ENCODE measurements at places on chromosomes 11 and 22.
A peak's percentile ranks its signal among the peaks of the same experiment; 100 is the strongest.

DNA sequence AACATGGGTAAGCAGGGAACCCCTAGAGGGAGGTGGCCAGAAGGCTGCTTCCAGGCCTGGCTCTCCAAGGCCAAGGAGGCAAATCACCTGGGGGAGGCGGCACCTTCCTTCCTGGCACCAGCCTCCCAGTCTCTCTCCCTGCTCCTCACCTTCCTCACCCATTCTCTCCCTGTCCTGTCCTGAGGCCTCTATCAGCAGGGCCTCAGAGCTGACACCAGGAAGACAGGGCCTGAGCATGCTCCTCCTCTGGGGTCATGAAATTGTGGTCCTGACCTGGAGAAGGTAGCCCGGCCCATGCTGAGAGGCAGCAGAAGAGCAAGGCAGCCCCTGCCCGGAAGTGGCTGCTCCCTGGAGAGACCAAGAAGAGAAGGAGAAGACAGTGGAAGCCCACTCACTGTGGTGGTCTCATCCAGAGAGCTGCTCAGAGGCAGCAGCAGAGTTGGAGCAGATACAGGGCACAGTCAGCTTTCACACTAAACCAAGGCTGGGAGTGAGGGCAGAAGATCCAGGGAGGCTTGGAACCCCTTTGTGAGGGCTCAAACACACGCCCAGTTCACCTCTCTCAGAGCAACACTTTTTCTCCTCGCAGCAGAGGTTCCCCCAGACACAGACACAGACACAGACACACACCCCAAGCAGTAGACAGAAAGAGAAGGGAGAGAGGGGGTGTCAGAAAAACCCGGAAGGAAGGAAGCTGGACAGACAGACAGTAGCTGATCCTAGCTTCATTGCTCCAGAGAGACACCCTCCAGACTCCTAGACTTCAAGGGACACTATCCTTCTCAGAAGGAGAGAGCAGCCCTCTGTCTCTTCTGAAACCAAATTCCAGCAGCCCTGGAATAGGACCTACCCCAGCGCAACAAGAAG lies 1.8 kb downstream of the BCL9L start:
- no peak for DNase-seq

GRCh38 chr22:19036523-19037273 lies 85.5 kb downstream of the DGCR2 start:
- no peak for DNase-seq

GRCh38 chr11:10824888-10825287 lies 16.2 kb upstream of the EIF4G2 start:
- DNase-seq = no peak

DNA sequence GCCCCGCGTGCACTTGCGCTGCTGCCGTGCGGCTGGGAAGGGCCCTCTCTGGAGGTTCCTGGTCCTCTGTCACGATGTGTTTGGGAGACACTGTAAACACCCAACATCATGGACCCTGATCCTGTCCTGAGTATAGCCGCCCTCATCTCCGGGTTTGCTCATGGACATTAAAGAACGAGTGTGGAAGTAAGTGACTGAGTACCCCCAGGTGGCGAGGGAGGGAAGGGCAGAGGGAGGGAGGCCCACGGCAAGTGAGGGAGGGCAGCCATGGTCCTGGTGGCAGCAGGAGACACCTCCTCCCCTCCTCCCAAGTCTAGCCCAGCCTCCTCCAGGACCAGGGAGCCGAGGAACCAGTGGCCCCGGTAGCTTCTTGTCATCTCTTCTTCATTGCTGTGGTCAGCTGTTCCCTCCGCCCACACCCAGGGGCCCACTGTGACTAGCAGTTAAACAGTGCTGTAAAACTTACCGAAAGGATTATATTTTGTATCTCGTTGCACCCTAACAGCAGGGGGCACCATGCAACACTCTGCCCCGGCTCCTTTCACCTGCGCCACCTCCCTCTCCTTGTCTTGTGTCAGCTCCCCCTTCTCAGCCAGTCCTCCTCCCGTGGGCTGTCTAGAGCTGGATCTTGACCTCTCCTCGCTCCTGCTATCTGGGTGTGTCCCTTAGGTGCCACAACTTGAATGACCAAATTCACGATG lies 566.5 kb upstream of the B3GAT1 start:
- DNase-seq = no peak

GRCh38 chr11:7341551-7341950 lies 89.8 kb downstream of the SYT9 start:
- no peak for DNase-seq

DNA sequence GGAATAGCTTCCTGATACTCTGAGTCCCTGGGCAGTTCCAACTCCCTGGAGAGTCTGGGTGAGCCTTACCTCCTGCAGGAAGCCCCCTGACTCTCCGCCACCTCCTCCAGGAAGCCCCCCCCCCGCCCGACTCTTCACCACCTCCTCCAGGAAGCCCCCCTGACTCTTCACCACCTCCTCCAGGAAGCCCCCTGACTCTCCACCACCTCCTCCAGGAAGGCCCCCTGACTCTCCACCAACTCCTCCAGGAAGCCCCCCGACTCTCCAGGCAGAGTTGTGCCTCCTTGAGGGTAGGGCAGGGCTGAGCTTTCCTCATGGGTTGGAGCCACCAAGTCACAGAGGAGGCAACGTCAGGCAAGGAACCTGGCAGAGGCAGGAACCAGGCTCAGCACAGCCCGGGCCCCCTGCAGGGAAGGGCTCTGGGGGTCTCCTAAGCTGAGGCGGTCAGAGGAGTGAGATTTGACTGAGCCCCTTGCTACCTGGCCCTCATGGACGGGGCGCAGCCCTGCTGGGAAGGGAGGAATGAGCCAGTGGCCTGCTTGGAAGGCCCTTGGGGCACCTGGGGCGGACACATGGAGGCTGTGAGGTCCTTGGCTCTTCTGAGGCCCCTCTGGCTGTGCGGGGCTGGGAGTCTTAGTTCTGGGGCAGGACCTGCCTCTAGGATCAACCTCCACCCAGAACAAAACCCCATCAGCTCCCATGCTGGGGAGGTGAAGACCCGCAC lies 18.1 kb downstream of the MRGPRG start:
- DNase-seq = no peak

GRCh38 chr11:106794058-106794457 lies 224.2 kb downstream of the GUCY1A2 start:
- DNase-seq = no peak

DNA sequence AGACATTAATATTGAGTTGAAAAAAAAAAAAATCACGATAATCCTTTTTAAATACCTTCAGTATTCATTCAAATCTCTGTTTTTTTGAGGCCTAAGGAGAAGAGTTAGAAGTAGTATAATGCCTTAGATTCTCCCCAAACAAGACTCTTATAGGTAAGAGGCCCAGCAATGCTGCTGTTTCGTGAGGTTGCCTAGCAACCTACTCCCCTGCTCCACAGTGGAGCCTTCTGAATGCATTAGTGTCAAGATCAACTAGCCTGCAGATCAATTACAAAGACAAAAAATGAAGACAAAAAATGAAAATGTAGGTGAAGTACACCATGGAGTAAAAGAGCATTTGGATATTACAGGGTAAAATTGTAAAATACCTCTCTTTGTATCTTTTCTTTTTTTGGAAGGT lies 229.8 kb upstream of the LUZP2 start:
- no peak for DNase-seq

DNA sequence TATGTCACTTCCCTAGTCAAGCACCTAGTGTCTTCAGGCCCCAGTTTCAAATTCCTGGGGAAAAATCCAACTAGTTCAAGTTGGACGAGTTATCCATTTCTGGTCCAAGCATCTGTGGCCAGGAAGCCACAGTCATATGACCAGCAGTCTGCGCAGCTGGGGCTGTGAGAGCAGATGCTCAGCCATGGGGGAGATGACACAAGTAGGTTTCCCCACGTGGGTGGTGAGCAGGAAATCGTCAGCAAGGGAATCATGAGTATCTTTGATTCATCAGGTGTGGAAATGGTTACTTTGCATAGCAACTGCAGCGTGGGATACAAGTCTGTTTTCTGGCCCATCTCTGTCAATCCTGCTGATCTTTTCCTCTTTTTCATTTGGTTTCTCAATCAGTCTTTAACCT lies 185.3 kb downstream of the C11orf91 start:
- no peak for DNase-seq

- DNase-seq = peak; percentile 69
These were observed 78.8 kb downstream of the DDIAS start for GRCh38 chr11:82980292-82980691.

GRCh38 chr22:36870250-36870649 lies 9.4 kb downstream of the NCF4 start:
- no peak for DNase-seq

- DNase-seq = no peak
These were observed 38.7 kb downstream of the RTN3 start for GRCh38 chr11:63719987-63720386.

DNA sequence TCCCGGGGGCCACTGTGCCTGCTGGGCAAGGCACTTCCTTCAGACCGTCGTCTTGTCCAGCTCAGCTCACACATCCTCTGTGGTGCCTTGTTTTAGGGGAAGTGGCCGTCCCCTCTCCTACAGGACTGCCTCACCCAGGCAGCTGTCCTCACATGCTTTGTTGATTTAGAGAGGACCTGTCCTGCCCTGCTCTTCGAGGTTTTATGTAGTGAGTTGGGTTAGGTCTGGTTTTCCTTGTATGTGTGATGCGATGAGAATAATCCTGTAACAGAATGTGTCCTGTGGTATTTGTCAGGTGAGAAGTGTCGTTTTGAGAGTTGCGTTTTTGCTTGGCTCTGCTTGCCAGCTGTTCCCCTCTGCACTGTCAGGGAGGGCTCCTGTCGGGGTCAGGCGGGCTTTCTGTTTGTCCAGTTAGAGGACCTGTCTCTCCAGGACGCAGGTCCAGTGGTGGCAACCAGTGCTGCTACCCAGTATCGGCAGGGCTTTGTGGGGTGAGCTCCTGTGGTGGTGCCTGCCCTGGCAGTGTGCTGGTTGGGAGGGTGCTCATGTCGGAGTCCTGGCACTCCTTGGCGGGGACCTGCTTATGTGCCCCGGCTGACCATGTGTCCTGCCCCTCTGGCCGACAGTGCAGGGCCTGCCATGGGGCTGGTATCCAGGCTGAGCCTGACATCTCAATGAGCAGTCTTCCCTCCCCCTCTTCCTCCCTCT lies 41.3 kb downstream of the MUC6 start:
- DNase-seq = peak; percentile 12

DNA sequence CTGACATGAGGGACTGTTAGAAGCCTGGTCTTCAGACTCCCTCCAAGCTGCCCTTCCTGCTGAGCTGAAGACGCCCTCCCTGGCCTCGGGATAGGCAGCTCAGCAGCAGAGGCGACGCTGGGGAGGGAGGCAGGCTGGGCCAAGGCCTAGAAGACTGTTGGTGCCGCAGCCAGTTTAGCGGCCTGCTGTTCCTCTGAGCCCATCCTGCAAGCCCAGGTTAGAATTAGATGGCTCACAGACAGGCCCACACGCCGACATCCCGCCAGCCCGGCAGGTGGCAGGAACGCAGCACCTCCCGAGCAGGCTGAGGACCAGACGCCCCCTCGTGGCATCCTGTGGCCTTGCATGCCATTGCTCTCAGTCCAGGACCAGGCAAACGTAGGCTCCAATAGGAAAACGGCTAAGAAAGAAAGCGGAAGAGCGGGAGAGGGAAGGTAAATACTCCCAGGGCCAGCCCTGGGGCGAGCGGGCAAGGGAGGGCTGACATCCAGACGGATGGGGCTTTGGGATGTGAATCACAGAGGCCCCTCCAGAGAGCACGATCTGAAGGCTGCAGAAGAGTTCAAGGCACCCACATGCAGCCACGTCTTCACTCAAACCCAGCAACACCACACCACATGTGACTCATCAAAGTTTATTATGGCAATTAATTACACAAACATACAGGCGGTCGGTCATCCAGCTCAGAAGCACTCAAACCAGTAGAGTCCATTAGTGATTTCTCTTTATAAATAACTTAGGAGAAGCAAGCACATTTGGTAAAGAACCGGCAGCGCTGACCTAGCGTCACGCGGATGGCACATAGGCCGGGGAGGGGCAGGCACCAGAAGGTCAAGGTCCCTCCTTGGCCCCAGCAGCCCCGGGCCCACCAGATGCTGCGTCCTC lies 27.6 kb downstream of the CD5 start:
- DNase-seq = peak; percentile 93

- no peak for DNase-seq
These were observed 6.4 kb downstream of the CLMP start for GRCh38 chr11:123188508-123189165.

- DNase-seq = no peak
These were observed 43.0 kb downstream of the BTG4 start for GRCh38 chr11:111469200-111469599.

GRCh38 chr11:11983427-11983826 lies 25.0 kb downstream of the DKK3 start:
- no peak for DNase-seq

GRCh38 chr11:128512474-128512996 lies 74.8 kb downstream of the ETS1 start:
- DNase-seq = peak; percentile 76

GRCh38 chr11:124301548-124301947 lies 12.2 kb downstream of the OR8D1 start:
- DNase-seq = no peak

DNA sequence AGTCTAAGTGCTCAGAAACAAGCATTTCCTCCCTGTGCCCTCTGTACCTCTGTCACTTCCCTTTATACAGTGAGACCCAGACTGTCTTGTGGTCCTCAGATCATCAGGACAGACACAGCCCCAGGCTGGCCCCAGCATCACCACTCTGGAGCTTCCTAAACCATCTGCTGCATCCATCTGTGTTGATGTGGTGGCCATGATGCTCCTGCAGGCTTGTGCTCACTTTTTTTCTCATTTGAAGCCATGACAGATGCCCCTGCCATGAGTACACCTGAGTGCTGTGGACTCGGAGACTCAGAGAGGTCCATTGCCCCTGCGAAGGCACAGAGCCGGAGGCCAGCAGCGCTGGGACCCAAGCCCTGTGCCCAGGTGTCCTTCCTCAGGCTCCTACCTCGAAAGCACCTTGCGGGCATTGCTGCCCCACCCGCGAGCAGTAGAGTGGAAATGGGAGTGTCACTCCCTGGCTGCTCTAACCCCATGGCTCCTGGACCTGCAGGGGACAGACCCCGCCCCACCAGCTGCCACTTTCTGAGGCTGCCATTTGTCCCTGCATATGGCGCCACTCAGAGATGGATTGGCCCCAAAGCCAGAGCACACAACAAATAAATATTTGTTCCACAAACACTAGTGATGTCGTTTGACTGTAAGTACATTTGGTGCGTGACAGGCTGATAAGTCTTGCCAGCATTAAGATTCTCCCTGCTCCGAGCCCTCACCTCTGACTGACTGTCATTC lies 593.5 kb downstream of the TBC1D22A start:
- no peak for DNase-seq

- DNase-seq = no peak
These were observed 20.6 kb upstream of the PDE3B start for GRCh38 chr11:14623036-14623435.

- DNase-seq = peak; percentile 58
These were observed 22.4 kb upstream of the MYH9 start for GRCh38 chr22:36409911-36410756.

- no peak for DNase-seq
These were observed 4.3 kb upstream of the BCR start for GRCh38 chr22:23175817-23176644.

All from activated CD4-positive, alpha-beta T cell treated with anti-CD3 and anti-CD28 coated beads, Interleukin-2, amount 50 U/mL, for 16 hours (primary cell).